ENCODE measurements at places on chromosomes 3 and 15. TPM values are rescaled to one million over a fixed set of nuclear protein-coding genes. Genes with fewer than 3 reads are reported as not detected.

C3orf80 gene
- total RNA-seq, result not detected

AMIGO3 gene
- not detected for total RNA-seq

GABRB3 gene
- 0.14 TPM for total RNA-seq

ACOX2 gene
- not detected for total RNA-seq

CAMK2N2 gene
- not detected for total RNA-seq

GP5 gene
- total RNA-seq, result 0.80 TPM

PFKFB4 gene
- 36.1 TPM for total RNA-seq

PPP4R2 gene
- total RNA-seq, result 99.3 TPM

LRTM1 gene
- total RNA-seq, result not detected

ENTPD3 gene
- not detected for total RNA-seq

NGLY1 gene
- 63.1 TPM for total RNA-seq

IGF2BP2 gene
- 0.41 TPM for total RNA-seq

GPR27 gene
- total RNA-seq, result 0.68 TPM

TTLL13 gene
- 0.41 TPM for total RNA-seq

Measured in activated naive CD8-positive, alpha-beta T cell treated with anti-CD3 and anti-CD28 coated beads for 36 hours (primary cell).